ENCODE measurements at places on chromosomes 1 and 21.

- DNase-seq = no peak
Observed at GRCh38 chr1:161009602-161010211, 11.2 kb downstream of the F11R start.

DNA sequence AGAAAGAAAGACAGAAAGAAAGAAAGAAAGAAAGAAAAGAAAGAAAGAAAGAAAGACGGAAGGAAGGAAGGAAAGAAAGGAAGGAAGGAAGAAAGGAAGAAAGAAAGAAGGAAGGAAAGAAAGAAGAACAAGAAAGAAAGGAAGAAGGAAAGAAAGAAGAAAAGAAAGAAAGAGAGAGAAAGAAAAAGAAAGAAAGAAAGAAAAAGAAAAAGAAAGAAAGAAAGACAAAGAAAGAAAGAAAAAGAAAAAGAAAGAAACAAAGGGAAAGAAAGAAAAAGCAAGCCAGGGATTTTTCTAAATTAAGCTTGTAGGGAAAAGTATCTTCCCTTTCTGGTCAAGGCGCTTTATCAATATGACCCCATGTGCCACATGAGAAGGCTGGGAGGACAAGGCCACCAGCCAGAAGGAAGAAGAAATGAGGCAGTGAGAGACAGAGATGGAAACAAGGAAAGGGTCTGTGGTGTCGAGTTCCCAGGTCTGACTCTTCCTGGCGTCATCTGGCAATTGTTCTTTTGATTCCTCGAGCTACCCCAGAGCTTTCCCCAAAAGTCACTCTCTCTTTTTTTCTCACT lies 88.4 kb upstream of the LPGAT1 start:
- no peak for DNase-seq

- no peak for DNase-seq
Observed at GRCh38 chr1:159944623-159945455, 574 bp downstream of the IGSF9 start.

DNA sequence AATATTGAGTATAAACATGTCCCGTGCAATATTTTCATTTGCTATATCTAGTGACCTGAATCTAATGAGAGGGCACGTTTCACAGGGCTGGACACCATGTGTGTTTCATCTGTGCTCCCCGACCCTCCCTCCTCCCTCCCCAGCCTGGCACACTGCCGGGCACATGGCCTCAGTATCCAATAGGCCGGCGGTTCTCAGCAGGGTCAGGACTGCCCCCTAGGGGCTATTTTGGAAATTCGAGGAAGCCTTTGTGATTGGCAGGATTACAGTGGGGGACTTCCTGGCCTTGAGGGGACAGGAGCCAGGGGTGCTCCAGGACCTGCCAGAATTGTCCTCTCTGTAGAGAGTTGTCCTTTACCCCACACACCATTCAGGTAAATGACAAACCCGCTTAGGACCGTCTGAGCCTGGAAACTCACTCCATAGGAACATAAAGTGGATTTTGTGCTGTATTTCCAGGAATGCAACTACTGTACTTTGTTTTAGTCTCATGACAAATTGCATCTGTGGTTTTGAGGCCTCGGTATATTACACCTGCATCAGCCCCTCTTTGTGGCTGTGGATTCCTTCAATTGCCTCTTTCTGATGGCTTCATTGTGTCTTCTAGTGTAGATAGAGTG lies 109.5 kb upstream of the SIM2 start:
- no peak for DNase-seq

GRCh38 chr1:85626818-85627217 lies 46.3 kb downstream of the CCN1 start:
- DNase-seq = no peak

- no peak for DNase-seq
Observed at GRCh38 chr1:100051893-100052292, 80.8 kb downstream of the SASS6 start.

- DNase-seq = no peak
Observed at GRCh38 chr1:17912491-17912890, 157.4 kb downstream of the ACTL8 start.

GRCh38 chr1:11320153-11320936 lies 47.3 kb downstream of the UBIAD1 start:
- no peak for DNase-seq

DNA sequence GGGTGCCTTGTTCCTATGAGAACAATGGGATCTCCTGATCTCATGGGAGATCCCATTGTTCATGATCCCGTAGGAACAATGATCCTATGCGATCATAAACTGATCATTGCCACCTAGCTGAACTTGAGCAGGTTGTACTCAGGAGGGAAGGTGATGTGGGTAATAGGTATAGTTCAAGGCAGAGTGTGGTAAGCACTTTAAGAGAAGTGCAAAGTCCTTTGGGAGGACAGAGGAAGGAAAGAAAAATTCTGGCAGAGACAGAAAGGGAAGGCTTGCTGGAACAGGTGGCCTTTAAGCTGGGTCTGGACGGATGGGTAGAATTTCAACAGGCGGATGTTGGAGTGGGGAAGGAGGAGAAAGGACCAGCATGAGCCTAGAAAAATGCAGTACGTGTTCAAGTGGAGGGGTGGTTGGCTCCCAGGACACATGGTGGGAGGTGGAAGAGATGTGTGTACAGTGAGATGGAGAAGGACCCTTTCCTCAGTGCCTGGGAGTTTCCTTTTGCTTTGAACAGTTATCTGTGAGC lies 22.3 kb downstream of the GREM2 start:
- DNase-seq = no peak

DNA sequence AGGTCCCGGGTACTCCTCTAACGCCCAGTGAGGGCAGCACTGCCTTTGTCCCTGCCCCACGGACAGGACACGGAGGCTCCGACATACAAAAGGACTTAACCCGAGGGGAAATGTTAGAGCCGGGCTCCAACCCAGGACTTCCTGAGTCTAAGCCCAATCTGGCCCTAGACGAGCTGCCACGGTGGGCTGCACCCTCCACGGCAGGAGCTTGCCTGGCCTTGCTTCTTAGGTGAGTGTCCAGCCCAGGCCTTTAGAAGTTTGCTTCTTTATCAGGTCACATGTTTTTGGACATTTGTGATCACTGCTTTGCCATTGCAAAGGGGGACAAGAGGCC lies 11.0 kb upstream of the TMEM200B start:
- DNase-seq = no peak

DNA sequence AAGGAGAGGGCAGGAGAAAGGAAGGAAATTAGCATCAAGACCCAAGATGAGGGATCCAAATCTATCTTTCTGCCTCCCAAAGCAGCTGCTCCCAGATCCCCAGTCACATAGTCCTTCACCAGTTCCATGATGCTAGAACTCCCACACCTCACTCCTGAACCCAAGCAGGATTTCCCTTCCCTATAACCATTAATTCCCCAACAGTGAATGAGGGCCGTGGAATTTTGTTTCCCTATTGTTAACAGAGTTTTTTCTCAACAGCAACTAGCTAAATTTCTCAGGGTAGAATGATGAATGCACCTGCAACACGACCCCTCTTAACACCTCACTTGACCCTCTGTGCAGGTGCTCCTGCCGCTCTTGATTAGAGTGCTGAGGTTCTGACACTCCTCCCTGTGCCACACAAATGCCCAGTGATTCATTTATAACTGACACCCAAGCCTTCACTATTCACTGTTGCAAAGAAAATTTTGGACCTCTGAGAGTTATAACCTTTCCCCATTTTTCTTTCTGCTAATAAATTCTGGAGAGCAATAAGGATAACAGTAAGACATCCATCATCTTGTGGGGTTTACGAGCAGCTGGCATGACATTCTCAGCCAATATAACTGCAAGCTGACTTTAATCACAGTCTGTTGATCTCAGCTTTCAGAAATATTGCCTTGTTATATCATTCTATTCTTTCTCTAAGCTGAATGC lies 25.4 kb upstream of the NPL start:
- DNase-seq = no peak

DNA sequence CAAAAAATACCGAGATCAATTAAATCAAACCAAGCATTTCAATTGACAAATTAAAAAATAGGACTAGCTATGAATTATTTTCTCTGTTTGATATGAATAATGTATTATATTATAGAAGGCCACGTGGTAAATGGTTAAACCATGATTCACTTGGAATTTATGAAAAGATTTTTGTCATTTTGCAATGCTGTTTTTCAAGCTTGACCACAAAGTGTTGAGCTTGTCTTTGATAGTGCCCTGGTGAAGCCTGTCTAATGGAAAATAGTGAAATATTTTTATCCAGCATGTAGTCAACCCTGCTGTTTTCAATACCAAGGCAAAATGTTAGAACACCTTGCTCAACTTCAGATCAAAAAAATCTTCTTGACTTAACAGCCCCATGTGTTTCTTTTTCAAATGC lies 288.0 kb upstream of the PRMT6 start:
- no peak for DNase-seq

GRCh38 chr1:214902636-214903320 lies 179.8 kb upstream of the KCNK2 start:
- no peak for DNase-seq

DNA sequence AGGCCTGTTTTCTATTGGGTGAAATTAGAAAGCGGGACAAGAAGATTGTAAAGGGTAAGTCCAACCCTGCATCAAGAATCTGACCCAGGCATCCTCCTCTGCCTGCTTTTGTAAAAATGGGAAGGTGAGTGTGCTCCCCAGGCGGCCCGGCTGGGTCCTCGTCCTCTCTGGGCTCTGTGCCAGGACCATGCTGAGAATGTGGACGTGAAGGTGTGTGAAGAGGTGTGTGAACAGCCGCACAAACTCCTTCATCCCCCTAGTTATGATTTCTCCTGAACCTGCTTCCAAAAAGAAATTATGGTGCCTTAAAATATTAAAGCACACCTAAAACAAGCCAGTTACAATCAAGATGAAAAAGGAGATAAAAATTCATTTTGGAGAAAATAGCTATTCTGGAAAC lies 185.7 kb downstream of the IGSF21 start:
- no peak for DNase-seq

- no peak for DNase-seq
Observed at GRCh38 chr1:3172431-3173380, 103.7 kb downstream of the PRDM16 start.

DNA sequence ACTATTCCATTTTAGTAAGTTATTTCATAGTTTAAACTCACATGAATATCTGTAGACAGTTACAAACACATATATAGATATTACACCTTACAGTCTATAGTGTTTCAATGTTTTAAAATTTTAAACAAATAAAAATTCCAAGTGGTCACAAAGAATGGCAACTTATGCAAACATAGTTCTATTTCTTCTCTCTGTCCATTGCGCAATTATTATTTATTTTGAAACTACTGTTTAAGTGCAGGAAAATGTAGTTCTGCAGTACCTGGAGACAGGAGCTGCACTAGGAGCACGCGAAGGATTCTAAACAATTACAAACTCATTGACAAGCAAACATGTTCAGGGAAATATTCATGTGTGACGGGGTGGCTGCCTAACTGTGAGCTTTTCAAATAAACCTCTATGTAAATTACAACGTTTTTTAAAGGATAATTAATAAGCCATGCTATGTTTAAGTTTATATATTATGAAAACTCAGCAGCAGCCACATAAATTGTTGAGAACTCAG lies 312.0 kb upstream of the DUSP10 start:
- DNase-seq = no peak

- no peak for DNase-seq
Observed at GRCh38 chr1:151159373-151159772, 2.9 kb downstream of the TNFAIP8L2 start.

DNA sequence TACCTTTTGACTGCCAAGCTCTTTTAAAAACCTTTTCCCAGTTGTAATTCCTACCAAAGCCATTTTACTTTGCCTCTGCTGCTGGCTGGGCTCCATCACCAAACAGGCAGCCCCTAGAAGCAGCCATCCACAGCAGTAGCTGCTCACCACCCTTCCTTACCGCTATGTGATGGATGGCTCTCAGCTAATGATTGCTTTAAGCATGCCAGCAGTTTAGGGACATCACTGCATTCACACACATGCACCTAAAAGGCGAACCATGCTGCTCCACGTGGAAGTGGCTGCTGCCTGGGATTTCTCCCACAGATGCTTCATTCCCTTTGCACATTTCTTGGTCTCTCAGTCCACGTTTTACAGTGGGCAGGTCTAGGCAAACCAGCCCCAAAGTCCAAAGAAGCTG lies 46.3 kb upstream of the PDE9A start:
- no peak for DNase-seq

DNA sequence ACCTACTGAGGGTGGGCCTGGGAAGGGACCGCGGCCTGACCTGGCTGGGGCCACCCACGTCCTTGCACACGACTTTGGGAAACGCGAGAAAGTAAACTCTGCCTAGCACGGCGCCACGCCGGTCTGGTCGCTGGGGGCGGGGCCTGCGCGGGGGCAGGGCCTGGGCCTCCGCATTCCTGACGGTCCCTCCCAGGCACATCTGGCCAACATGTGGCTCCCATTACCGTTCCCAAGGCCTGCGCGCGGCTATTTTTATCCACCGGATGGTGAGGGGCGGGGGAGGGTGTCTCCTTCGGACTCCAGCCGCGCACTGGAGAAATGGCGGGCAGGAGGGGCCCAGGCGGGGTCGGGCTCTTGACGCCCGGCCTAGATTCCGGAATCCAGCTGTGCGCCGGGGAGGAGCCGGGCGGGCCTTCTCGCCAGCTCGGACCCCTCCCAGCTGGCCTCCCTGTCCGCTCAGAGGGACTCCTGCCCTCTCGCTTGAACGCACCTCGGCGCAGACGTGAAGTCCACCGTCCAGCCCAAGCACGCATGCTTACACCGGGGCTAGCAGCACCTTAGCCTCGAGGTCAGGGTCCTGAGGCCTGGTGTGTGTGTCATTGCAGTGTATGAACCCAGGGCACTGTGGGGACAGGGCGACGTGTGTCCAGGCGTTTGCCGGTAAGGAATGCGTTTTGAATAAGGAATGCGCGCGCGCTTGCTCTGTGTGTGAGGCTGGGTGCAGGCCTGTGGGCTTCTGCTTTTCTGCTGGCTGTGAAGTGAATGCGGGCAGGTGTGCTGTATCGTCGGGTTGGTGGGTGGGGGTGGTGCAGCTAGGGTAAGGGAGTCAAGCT lies 2.1 kb downstream of the EVA1B start:
- no peak for DNase-seq

DNA sequence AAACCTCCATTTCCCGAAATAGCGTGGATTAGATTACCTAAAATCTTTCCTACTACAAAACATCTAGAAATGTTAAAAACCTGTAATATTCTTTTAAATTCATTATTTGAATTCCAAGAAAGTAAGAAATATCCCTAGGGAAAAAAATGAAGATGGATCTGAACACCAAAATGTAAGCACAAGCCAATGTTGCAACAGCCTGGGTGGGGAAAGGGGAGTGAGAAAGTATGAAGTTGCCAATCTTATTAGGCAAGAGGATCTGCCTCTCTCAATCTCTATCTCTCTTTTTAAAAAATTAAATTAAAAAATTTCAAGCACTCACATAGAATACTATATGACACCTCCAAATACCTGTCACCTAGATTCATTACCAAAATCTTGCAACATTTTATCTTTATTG lies 74.9 kb upstream of the IRF2BP2 start:
- no peak for DNase-seq

- DNase-seq = no peak
Observed at GRCh38 chr1:232287676-232288569, 342.0 kb downstream of the SIPA1L2 start.

GRCh38 chr1:116379057-116379630 lies 6.1 kb downstream of the ATP1A1 start:
- DNase-seq = no peak

GRCh38 chr21:15564907-15565306 lies 164.9 kb upstream of the USP25 start:
- no peak for DNase-seq

GRCh38 chr21:38166173-38166535 lies 90.6 kb upstream of the KCNJ15 start:
- peak; percentile 11 for DNase-seq

- DNase-seq = no peak
Observed at GRCh38 chr1:232077809-232078208, 451.2 kb downstream of the DISC1 start.
